ENCODE measurements at places on chromosomes 1 and 21. TPM values are rescaled to one million over a fixed set of nuclear protein-coding genes. Genes with fewer than 3 reads are reported as not detected.

- no peak for DNase-seq
Observed at GRCh38 chr1:182183606-182184005, 122.1 kb upstream of the ZNF648 start.

DNA sequence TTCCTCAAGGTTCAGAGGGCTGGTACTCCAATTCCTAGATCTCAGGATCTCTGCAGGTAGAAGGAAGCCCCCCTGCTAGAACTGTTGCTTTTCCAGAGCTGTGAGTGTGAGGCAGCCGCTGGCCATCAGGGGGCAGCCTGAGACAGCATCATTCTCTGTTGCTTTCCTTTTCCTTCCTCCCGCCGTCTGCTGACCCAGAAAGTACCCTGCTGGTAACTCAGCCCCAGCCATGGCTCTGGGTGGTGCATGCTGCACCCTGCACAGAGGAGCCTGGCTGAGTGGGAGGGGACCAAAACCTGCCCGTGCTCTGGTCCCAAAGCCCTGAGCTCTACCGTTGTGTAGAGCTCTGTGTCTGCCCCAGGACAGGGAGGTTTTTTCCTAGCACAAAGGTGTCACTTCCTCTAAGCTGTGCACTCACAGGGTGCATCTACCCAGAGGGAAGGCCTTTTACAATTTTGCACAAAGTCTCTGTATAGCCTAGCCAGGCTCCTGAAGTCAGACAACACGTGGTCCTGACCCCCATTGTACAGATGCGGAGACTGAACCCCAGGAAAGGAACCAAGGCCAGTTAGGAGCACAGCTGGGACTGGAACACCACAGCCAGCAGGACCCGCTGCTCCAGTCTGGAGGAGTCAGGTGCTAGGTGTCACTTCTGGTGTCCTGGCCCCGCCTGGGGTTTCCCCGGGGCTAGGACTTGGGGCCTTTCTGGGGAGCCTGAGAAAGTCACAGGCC, 5.6 kb upstream of the FAM131C start:
- DNase-seq, result peak; percentile 58

DNA sequence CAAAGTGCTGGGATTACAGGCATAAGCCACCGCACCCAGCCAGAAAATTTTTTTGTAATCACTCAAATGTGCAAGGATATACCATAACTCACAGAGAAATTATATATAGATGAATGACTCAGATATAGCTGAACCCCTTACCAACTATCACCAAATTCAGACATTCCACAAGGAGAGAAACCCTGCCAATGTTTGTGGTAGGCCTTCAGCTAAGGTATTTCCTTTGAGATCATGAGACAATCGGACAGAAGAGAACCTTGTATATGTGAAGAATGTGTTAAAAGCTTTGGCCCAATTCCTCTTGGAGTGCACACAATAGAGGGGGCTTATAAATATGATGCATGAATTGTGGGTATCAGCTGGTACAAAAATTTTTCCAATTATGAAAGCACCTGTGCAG, 50.7 kb downstream of the ZNF684 start:
- DNase-seq, result no peak

DNA sequence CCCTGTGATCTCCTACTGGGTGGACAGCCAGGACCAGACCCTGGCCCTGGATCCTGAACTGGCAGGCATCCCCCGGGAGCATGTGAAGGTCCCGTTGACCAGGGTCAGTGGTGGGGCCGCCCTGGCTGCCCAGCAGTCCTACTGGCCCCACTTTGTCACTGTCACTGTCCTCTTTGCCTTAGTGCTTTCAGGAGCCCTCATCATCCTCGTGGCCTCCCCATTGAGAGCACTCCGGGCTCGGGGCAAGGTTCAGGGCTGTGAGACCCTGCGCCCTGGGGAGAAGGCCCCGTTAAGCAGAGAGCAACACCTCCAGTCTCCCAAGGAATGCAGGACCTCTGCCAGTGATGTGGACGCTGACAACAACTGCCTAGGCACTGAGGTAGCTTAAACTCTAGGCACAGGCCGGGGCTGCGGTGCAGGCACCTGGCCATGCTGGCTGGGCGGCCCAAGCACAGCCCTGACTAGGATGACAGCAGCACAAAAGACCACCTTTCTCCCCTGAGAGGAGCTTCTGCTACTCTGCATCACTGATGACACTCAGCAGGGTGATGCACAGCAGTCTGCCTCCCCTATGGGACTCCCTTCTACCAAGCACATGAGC, 17.2 kb upstream of the SLC25A44 start:
- DNase-seq, result no peak

CCDC17 gene
- total RNA-seq, result 5.6 TPM

RCSD1 gene
- total RNA-seq, result 0.76 TPM

GRCh38 chr1:94234615-94235014, 2.8 kb downstream of the ARHGAP29 start:
- no peak for DNase-seq

BSND gene
- total RNA-seq, result 0.09 TPM

DNA sequence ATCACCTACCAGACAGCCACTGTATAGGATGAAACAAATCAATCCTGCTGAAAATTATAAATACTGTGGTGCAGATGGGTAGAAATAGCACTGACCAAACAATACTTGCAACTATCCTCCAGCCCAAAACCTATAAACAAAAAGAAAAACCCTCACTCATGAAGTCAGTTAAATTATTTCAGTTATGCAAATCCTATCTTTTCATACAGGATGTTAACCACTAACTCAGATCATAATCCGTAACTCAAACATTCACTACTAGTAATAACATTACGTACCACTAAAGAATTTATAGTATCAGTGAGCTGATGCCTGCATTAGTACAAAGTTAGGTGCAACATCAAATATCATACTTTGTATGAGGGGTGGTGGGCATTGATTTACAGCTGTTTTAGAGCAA, 2.6 kb downstream of the NDC1 start:
- no peak for DNase-seq

- no peak for DNase-seq
Observed at GRCh38 chr1:38082769-38083263, 36.2 kb upstream of the POU3F1 start.

Data from mesothelial cell of epicardium (in vitro differentiated cells).